Activated CD8-positive, alpha-beta memory T cell treated with anti-CD3 and anti-CD28 coated beads for 4 hours (primary cell): ENCODE measurements at places on chromosomes 6 and 20.

- no peak for DNase-seq
Measured at GRCh38 chr20:57224641-57225138, 41.8 kb downstream of the BMP7 start.

DNA sequence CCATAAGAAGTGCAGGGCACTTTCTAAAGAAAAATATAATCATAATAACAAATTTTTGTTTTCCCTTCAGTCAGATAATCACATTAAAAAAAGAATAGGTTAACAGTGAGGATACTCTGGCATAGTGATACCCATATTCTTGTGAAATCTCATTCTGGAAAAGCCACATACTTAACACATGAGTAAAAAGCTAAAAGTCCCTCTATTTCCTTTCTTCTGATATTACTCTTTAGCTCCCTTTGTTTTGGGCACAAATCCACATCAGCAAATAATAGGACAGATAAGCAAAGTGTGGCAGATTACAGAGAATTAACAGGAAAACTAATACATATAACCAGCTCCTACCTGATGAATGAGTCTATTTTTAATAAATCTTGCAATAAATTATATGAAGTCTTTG is 15.8 kb downstream of the SHPRH start:
- DNase-seq = no peak

DNA sequence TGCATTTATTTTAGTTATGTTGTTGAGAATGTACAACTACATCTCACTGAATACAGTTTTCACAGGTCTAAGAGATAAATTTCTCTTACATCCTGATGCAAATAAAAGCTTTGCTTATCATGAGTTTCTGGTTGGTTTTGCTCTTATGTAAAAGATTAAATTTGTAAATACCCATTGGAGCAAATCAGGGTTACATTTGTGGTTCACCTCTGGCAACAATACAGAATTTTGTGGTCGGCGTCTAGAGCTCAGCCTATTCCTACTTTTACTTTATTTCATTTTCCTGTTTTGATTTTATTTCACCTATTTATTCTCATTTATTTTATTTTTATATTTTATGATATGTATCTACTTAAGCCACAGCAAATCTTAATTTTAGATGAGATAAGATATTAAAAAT is 271.9 kb upstream of the MARCKS start:
- no peak for DNase-seq

- DNase-seq = no peak
Measured at GRCh38 chr20:9018346-9018745, 50.5 kb upstream of the PLCB4 start.

DNA sequence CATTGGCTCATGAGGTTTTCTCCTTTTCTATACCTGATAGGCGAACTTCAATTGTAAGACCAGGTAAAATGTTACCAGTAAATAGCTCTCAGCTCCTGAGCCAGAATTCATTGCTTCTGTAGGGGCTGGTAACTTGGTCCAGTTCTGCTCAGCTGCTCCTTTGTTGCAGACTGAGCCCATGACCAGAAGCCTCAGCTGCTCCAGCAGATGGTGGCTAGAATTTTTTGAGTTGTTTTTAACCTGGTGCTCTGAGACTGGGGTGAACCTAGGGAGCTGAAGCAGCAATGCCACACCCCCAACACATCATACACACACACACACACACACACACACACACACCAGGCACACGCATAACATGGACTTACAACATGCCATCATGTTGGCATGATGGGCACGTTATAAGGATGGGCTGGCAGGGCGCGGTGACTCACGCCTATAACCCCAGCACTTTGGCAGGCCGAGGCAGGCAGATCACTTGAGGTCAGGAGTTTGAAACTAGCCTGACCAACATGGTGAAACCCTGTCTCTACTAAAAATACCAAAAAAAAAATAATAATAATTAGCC is 103.1 kb downstream of the QRSL1 start:
- no peak for DNase-seq

GRCh38 chr20:2172305-2173175 is 70.9 kb downstream of the STK35 start:
- peak; percentile 38 for DNase-seq

DNA sequence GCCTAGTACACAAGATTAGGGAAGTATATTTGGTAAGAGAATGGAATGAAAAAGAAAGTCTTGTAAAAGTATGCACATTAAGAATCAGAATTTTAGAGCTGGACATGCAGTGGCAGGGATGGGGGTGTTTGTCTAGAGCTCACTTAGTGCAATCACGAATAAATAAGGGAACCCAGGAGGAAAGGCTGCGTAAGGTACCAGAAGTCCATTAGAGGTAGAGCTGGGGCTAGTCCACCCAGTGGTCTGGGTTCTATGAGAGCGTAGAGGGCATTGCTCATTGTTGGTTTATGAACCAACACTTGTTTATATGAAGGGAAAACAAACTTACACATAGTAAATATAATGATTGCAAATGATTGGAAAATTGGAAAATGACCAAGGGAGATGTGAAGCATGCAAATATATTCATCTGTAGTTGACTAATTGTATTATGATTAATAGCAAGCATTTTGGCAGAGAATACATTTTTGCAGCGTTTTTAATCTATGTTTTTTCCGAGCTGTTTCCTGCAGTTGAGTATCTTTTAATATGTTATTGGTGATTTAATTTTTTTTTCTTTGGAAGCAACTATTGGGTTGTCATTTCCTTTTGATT is 3.2 kb downstream of the CDC40 start:
- no peak for DNase-seq

DNA sequence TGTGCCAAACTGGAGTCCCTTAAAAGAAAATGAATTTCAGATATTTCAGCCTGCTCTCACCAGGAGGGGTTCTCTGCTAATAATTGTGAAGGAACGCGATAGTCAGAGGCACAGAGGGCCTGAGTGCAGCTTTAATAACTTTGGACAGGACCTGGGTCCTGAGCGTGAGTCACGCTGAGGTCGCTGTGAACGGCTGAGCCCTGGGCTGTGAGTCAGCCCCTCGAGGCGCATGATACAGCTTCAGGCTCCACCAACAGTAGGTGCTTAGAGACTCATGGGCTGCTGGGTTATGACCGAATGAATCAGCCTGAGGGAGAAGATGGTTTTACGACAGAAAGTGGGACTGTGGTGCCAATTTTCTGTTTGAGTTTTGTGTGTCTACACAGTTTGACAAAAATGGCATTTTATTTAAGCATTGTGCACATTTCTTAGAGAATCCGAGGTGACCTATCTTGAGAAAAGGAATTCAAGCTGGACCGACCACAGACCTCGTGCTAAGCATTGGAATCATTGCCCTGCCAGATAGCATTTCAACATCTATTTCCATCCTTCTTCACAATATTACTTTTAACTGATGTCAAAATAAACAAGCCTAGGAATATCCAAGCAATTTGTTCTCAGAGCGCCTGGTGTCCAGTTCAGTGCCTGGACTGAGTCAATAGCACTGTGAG is 183.0 kb downstream of the THBS2 start:
- no peak for DNase-seq

DNA sequence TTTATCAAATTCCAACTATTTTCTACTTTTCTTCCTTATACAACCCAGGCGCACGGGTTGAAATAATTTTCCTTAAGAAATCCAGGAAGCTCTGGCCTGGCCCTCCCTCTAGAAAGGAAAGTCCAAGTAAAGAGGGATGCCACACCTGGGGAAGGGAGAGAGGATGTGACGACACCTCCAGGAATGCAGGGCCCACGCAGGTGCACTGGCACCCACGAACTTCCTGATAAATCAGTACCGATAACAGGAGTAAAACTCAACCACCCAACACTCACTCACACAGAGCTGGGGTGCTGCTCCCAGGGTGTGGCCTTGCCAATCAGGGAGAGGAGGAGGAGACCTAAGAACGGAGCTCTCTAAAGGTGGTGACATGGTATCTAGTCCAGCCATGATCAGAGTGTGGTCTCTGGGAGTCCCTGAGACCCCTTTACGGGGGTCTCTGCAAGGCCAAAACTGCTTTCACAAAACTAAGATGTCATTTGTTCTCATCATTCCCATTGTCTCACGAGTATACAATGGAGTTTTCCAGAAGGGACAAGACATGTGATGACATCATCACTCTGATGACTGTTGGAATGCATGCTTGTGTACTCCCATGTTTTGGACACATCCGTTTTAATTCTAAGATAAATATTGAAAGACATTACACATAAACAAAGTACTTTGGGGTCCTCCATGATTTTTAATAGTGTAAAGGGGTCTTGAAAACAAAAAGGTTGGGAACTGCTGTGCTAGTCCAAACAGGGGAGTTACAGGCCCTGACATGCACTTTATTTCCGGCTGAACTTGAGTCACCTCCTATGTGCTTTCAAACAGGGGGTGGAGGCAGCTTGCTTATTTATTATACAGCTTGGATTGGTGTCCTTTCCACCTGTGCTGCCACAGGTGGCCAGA is 2.2 kb upstream of the PARD6B start:
- no peak for DNase-seq

- DNase-seq = no peak
Measured at GRCh38 chr6:64050590-64050989, 415.0 kb downstream of the PHF3 start.

DNA sequence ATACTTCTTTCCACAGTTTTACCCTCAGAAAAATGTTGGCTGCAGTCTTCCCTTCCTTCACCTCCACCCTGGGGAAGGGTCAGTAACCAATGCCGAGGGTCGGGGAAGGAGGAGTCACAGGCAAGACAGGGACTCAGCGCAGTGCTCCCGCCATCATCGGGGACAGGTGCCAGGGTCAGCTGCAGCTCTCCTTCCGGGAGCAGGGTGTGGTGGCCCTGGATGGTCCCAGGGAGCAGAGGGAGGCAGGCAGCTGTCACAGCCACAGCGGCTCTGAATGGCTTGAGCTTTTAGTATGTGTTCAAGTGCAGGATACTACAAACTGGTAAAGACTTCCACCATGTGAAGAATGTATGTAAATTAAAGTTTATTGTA is 26.0 kb upstream of the PI16 start:
- DNase-seq = no peak

- DNase-seq = no peak
Measured at GRCh38 chr6:77448546-77448945, 14.7 kb downstream of the HTR1B start.

- no peak for DNase-seq
Measured at GRCh38 chr20:39462416-39462945, 500.3 kb downstream of the DHX35 start.

- peak; percentile 20 for DNase-seq
Measured at GRCh38 chr6:166435574-166435973, 52.8 kb upstream of the MPC1 start.

DNA sequence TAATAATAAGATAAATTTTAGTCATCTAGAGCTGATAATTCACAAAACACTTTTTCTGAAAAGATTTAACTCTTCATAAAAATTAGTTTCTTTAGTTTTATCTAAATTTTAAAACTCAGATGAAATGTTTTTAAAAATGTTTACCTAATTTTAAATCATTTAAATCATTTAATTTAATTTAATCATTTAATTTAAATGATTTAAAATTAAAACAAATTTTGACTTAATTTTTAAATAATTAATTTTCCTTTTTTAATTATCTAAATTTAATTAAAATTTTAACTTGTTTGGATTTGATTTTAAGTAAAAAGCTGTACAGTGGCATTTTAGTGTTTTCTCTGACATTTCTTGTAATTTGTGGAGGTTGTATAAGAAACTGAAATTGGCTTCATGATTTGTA is 131.7 kb upstream of the RNF217 start:
- DNase-seq = no peak

- DNase-seq = no peak
Measured at GRCh38 chr6:16802071-16802470, 40.8 kb upstream of the ATXN1 start.

- DNase-seq = no peak
Measured at GRCh38 chr6:52503851-52504781, 72.7 kb downstream of the TRAM2 start.

DNA sequence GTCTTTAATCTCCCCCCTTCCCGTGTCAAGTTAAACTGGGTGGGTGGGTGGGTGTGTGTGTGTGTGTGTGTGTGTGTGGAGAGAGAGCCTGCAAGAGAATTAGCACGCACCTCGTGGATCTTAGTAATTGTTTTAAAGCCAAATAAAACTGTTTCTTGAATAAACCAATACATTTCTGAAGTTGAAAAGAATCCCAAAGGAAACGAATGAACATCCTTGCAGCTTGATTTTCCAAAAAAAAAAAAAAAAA is 381 bp upstream of the BICRAL start:
- DNase-seq = no peak

DNA sequence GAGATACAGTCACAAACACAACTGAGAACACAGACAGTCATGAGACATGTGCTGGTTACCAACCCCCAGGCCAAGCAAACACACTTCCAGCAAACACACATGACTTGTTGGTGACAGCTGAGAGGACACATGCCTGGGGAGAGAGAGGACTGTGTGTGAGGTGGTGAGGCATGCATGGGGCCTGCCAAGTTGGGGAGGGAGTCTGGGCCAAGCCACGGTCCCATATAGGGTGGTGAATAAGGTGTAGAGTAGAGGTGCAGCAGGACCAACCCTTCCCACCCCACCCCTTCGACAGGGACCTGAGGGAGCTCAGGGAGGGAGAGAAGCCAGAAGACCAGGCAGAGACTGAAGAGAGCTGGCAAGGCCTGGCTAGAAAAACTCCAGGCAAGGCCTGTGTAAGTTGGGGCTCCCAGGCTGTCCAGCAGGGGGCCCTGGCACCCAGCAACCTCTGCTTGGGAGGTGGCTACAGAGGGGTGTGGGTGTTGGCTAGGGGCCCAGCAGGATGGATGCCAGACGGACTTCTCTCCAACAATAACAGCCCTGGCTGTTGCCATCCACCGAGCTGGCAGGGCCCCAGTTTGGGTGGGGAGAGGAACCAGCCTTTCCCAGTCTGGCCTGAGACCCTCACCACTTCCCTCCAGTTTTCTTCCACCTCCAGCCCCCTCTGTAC is 2.0 kb upstream of the SLC29A1 start:
- no peak for DNase-seq

DNA sequence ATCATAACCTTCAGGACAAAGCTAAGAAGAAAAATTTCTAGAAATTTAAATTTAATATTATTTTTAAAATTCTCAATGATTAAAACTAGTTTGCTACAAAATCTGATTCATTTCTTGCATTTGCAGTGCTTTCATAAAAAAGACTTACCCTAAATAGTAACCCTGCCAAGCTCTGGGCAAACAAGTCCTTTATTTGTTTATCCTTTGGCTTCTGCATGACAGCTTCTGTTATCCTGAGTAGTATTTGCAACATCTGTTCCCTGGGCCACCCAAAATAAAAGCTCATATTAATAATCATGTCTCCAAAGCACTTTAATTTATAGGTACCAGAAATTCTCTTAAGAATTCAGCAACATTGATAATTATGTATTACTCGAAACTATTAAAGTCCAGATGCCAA is 101.3 kb downstream of the RALGAPA2 start:
- DNase-seq = no peak

DNA sequence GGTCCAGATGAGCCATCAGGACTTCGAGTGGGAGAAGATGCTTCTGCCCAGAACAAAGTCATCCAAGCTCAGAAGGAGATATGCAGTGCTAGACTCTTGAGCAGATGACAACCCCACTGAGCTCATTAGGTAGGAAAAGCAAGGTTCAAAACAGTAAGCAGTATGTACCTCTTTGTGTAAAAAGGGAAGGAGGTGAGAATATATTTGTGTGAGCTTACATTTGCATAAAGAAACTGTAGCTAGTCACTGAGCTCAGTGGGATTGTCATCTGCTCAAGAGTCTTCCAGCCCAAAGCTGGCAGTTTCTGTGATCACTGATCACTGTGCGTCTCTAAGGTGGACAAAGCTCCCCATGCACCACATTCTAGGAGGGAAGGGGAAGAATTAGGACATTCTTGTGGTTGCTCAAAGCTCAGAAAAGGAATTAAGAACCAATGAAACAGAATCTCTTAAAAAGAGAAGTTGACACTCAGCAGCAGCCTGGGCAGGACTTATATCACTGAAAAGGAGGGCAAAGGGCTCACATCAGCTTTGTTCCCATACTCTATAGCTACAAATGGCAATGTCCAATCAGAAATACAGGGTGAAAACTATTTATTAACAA is 90.0 kb upstream of the MAFB start:
- DNase-seq = no peak

GRCh38 chr6:42038811-42039408 is 11.4 kb upstream of the TAF8 start:
- no peak for DNase-seq
